ENCODE measurements at places on chromosomes 1 and 21.
A peak's percentile ranks its signal among the peaks of the same experiment; 100 is the strongest.

GRCh38 chr1:179146911-179147310 lies 65.0 kb downstream of the TOR3A start:
- DNase-seq: no peak

- DNase-seq: no peak
Observed at GRCh38 chr1:36752891-36753361, 270.2 kb upstream of the CSF3R start.

DNA sequence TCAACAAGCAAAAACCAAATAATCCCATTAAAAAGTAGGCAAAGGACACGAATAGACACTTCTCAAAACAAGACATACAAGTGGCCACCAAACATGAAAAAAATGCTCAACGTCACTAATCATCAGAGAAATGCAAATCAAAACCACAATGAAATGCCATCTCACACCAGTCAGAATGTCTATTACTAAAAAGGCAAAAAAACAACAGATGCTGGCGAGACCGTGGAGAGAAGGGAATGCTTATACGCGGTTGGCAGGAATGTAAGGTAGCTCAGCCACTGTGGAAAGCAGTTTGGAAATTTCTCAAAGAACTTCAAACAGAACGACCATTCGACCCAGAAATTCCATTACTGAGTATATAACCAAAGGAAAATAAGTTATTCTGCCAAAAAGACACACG lies 145.1 kb upstream of the EDN2 start:
- DNase-seq: peak; percentile 50

GRCh38 chr1:185474440-185475149 lies 157.6 kb upstream of the IVNS1ABP start:
- no peak for DNase-seq

GRCh38 chr1:65759516-65759915 lies 33.2 kb upstream of the PDE4B start:
- DNase-seq: no peak

GRCh38 chr1:24186993-24187790 lies at the start of gene IFNLR1:
IFNLR1 (minus strand) TSS chr1:24187289; CDS start chr1:24187248, 41 bp downstream.
- DNase-seq: no peak

Data from NCI-H226 (cell line).